Lung microvascular endothelial cell (primary cell): ENCODE measurements at places on chromosomes 1 and 21. TPM values are rescaled to one million over a fixed set of nuclear protein-coding genes. Genes with fewer than 3 reads are reported as not detected.

DNA sequence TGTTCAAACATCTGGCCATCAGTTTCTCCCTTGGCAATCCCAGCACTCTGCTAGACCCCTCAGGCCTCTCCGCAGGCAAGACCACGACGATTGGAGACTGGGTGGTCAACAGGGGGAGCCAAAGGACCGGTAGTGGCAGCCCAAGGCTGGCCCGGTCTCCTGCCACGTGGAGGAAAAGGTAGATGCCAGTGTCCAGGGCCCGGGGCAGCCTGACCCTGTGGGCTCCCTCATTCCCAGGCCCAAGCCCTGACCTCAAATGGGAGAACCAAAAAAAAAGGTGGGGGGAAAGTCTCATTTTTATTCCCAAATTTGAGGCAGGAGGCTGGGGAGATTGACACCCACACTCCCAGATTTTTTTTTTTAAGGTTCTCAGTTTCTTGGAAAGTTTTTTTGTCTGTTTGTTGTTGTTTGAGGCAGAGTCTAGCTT is 24.8 kb downstream of the S100A6 start:
- DNase-seq = peak; percentile 82

GRCh38 chr1:58249737-58250586 is 296.6 kb downstream of the OMA1 start:
- DNase-seq = peak; percentile 49

DNA sequence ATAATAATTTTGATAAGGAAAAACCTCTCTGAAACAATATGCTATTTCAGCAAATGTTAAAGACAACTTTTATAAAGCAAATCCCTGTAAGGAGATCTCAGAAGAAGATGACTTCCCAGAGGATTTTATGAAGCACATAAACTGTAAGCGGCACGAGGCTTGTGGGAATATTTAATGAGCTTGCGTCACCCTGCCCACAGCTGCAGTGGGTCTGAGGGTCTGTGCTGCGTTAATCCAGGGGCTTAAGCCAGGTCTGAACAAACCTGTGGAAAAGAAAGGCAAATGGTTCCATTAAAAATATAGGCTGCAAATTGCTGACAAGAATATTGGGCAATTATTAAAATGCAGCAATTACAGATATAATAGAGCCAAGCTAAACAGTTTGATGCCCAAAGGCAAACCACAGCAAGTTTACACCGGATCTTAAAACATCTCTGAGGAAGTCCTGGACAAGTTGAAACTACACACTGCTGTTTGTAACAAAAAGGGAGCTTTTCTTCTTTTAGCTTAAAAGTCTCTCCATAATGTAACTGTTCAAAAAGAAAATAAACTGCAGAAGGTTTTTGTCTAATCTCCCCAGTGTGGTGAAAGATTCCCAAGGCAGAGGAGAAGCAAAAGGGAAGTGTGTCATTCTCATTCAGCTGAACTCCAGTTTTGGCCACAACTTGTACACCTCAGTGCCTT is 21.8 kb downstream of the TGFBR3 start:
- peak; percentile 48 for DNase-seq

GRCh38 chr1:218255090-218255489 is 30.0 kb upstream of the RRP15 start:
- DNase-seq = no peak

GRCh38 chr1:3055051-3055450 is 14.0 kb upstream of the PRDM16 start:
- DNase-seq = no peak

Gene ACKR1
- under 0.01 TPM in 1 of 2 replicates, not detected in the other for total RNA-seq

- DNase-seq = no peak
Observed at GRCh38 chr21:40840401-40841125, 6.4 kb downstream of the DSCAM start.

GRCh38 chr1:94101613-94102525 is 19.1 kb downstream of the ABCA4 start:
- no peak for DNase-seq

Gene CRNN
- not detected in 2 replicates for total RNA-seq

DNA sequence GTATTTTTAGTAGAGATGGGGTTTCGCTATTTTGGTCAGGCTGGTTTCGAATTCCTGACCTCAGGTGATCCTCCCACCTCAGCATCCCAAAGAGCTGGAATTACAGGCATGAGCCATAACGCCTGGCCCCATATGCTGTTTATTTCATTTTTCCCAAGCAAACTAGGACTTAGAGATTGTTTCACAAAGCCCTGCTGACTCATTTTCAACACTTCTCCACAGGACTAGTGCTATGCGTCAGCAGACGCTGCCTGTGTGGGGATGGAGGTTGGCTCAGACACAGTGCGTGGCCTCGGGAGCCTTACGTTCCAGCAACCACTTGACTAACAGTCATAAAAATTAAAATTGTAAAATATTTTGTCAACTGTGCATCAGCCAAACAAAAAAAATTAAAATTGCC is 22.7 kb downstream of the PKNOX1 start:
- peak; percentile 64 for DNase-seq

- peak; percentile 64 for DNase-seq
Observed at GRCh38 chr1:115469703-115470476, 131.8 kb upstream of the NGF start.

- DNase-seq = no peak
Observed at GRCh38 chr21:37769656-37770055, 146.6 kb downstream of the KCNJ6 start.

- DNase-seq = no peak
Observed at GRCh38 chr1:33711511-33711910, 152.4 kb upstream of the HMGB4 start.

Gene C8B
- not detected in 2 replicates for total RNA-seq
